ENCODE measurements at places on chromosomes 6 and 20. TPM values are rescaled to one million over a fixed set of nuclear protein-coding genes. Genes with fewer than 3 reads are reported as not detected.

The ZNF341 gene
- total RNA-seq, result 1.00 TPM

The TFAP2D gene
- total RNA-seq, result not detected

The DAAM2 gene
- total RNA-seq, result 6.5 TPM

The GJA10 gene
- not detected for total RNA-seq

The RSPH4A gene
- total RNA-seq, result 0.12 TPM

The KCNS1 gene
- total RNA-seq, result 1.00 TPM

The SMOC2 gene
- not detected for total RNA-seq

The SAPCD1 gene
- 1.2 TPM for total RNA-seq

The ENPP3 gene
- total RNA-seq, result under 0.01 TPM

The HLA-DRB5 gene
- total RNA-seq, result not detected

The SNX9 gene
- 71.4 TPM for total RNA-seq

The DXO gene
- 17.1 TPM for total RNA-seq

The STMND1 gene
- not detected for total RNA-seq

The SIRPD gene
- not detected for total RNA-seq

The C6orf52 gene
- 1.5 TPM for total RNA-seq

The POU5F1 gene
- total RNA-seq, result not detected

The MAP1LC3A gene
- 6.5 TPM for total RNA-seq

The FAM209B gene
- not detected for total RNA-seq

The TRIM10 gene
- not detected for total RNA-seq

The CPNE5 gene
- total RNA-seq, result under 0.01 TPM

The CNR1 gene
- not detected for total RNA-seq

The GSTA3 gene
- not detected for total RNA-seq

The SLC35D3 gene
- not detected for total RNA-seq

The NMBR gene
- 0.11 TPM for total RNA-seq

The CDH26 gene
- total RNA-seq, result 0.12 TPM

The MAP7 gene
- 1.4 TPM for total RNA-seq

The PTK6 gene
- total RNA-seq, result 0.11 TPM

The KCNK17 gene
- not detected for total RNA-seq

The ZC3H12D gene
- total RNA-seq, result 0.37 TPM

The GPX5 gene
- not detected for total RNA-seq

The SLC17A3 gene
- total RNA-seq, result not detected

The C20orf141 gene
- total RNA-seq, result not detected

The OTOR gene
- not detected for total RNA-seq

The PCSK2 gene
- not detected for total RNA-seq

The TRIM15 gene
- not detected for total RNA-seq

The NHSL1 gene
- total RNA-seq, result 1.8 TPM

The SRMS gene
- total RNA-seq, result not detected

The ZGPAT gene
- total RNA-seq, result 31.4 TPM

The TUBB1 gene
- total RNA-seq, result not detected

The SLC17A9 gene
- 16.6 TPM for total RNA-seq

The TRMT6 gene
- total RNA-seq, result 7.5 TPM

The RUNX2 gene
- total RNA-seq, result 3.2 TPM

The TMX4 gene
- 37.0 TPM for total RNA-seq

The LY6G5B gene
- total RNA-seq, result 3.4 TPM

The CCN5 gene
- total RNA-seq, result 1.5 TPM

The OPN5 gene
- total RNA-seq, result not detected

The FAM83D gene
- 48.3 TPM for total RNA-seq

The ENPP5 gene
- total RNA-seq, result 0.55 TPM

The ARFGEF3 gene
- total RNA-seq, result 1.7 TPM

The DACT2 gene
- total RNA-seq, result not detected

The RPS21 gene
- total RNA-seq, result 759 TPM

The LCA5 gene
- total RNA-seq, result 6.7 TPM

The C6orf141 gene
- 55.3 TPM for total RNA-seq

The GLP1R gene
- not detected for total RNA-seq

All from uterine smooth muscle cell (primary cell).